ENCODE measurements at places on chromosomes 11 and 22. TPM values are rescaled to one million over a fixed set of nuclear protein-coding genes. Genes with fewer than 3 reads are reported as not detected.

Gene C11orf87
- total RNA-seq: 0.46 TPM

Gene DLG2
- 5.1 TPM for total RNA-seq

Gene MCM5
- total RNA-seq: 80.9 TPM

Gene CHCHD10
- 55.8 TPM for total RNA-seq

Gene ARHGAP20
- 0.36 TPM for total RNA-seq

Gene HBE1
- total RNA-seq: not detected

Gene LRRC56
- 2.6 TPM for total RNA-seq

Gene ZNRF3
- total RNA-seq: 3.3 TPM

Gene OR6A2
- 0.51 TPM for total RNA-seq

Gene KRTAP5-7
- not detected for total RNA-seq

Gene MFNG
- total RNA-seq: 75.4 TPM

Gene CNTF
- total RNA-seq: 1.6 TPM

Gene IL17REL
- total RNA-seq: 0.15 TPM

Gene CCDC87
- total RNA-seq: 0.54 TPM

Gene IGLL1
- total RNA-seq: not detected

Data from endothelial cell (in vitro differentiated cells).